ENCODE measurements at places on chromosomes 12 and 14. TPM values are rescaled to one million over a fixed set of nuclear protein-coding genes. Genes with fewer than 3 reads are reported as not detected.

The AREL1 gene
- polyA plus RNA-seq: 40.8 TPM

GRCh38 chr12:12693111-12693671 lies 2.8 kb downstream of the GPR19 start:
- no peak for DNase-seq

The RNF212B gene
- not detected for polyA plus RNA-seq

The CIROP gene
- 0.61 TPM for polyA plus RNA-seq

GRCh38 chr14:39873791-39874190 lies 441.6 kb upstream of the FBXO33 start:
- no peak for DNase-seq

DNA sequence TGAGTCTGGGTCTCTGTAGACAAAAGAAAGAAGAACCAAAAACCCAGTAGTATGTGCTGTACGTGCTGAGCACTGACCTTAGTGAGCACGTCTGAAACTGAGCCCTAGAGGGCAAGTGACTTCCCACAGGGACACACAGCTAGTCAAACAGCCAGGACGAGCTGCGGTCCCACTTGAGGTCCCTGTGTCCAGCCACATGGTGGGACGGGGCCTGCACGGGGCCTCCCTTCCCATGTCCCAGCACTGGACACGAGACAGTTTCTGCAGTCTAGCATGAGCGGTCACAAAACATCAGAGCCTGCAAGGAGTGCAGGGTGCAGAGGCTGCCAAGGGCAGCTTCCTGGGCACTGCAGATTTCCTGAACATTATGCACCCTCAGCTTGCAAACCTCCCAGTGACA lies 121.6 kb downstream of the NCOR2 start:
- no peak for DNase-seq

DNA sequence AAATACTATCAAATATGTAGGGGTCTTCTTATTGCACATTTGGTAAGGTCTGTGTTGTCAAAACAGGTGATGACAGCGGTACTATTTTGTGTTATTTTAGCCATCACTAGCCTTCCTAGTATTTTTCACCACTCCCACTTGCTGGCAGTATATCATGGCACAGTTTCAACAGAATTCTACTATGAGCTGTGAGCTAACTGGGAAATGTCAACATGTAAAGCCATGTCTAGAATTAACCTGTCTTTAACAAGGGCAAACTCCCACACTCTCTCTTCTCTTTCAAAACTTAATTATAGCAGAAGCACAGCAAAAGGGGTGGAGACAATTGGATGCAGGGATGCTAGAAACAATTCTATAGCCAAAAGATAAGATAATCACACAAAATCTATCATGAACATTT lies 253.4 kb downstream of the PAX9 start:
- no peak for DNase-seq

Measured in fibroblast of lung (primary cell).